ENCODE measurements at places on chromosomes 7 and 10.

GRCh38 chr7:82818171-82818570 is 344.5 kb downstream of the PCLO start:
- no peak for DNase-seq

DNA sequence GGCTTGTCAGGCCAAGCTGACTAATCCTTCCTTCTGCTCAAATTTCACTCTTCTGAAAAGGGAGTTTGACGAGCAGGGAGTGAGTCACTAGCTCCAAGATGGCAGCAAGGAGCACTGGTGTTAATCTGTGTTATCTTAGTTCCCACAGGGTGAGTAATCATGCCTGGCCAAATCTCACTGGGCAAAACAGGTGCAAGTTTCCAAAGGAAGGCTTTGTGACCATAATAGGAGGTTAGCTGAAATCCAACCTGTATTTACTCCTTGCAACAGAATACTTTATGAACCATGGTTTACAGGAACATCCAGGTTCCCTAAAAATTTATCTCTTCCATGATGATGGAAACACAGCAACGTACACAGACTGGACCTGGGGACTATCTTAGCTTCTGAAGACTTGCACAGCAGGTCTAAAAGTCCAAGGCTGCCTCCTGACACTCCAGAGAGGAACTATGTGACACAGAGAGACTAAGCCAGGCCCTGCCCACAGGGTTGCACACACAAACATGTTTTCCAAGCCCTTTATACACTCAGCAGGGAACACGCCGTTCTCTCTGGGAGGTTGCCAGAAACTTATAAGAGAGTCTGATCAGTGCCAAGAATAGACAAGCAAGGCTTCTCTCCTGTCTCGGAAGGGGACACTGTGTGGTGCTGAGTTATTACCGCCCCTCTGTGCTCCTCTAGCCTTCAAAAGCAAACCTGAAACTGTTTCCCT is 46.3 kb downstream of the PDK4 start:
- DNase-seq: no peak

DNA sequence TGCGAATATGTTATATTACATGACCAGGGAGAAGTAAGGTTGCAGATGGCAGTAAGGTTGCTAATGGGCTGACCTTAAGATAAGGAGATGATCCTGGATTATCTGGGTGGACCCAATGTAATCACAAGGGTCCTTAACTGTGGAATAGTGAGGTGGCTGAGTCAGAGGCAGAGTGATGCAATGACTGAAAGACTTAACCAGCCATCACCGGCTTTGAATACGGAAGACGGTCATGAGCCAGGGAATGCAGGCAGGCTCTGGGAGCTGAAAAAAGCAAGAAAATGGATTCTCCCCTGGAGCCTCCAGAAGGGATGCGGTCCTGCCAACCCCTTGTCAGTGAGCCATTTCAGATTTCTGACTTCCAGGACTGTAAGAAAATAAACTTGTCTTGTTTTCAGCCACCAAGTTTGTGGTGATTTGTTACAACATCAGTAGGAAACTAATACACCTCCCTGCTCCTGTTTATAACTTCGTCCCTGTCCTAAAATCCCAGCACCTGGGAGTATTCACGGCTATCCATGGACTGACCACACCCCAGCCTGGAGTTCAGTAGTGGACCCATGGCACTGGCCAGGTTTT is 4.6 kb upstream of the C10orf95 start:
- no peak for DNase-seq

DNA sequence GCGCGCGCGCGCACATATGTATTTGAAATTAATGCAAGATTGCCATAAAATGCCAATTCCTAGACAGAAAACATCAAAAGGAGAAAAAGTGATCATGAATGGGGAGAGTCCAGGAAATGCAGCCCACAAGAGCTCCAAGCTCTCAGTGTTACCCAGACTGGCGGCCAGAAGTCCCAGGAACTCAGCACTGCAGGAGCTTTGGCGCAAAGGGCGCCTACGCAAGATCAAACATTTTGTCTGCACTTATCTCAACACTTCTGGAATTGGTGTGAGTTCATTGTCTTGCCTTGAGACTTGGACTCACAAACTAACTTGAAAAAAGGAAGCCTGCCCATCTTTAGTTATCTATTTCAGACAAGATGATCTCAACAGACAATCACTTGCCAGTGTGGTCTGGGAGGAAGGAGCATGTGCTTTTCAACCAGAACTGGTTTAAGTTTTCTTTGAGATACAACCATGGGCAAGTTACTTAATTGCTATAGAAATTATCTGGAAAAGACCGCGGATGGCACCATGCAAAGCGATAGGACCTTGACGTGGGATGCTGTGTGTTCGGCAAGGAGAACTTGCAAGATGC is 77.2 kb downstream of the KIAA1549 start:
- peak; percentile 45 for DNase-seq

GRCh38 chr7:159084069-159084801 is 60.4 kb downstream of the VIPR2 start:
- peak; percentile 25 for DNase-seq

- peak; percentile 66 for DNase-seq
Observed at GRCh38 chr7:139118805-139119485, 9.4 kb upstream of the ZC3HAV1 start.

GRCh38 chr10:98125940-98126631 is 8.4 kb upstream of the R3HCC1L start:
- no peak for DNase-seq

- no peak for DNase-seq
Observed at GRCh38 chr10:97468162-97468561, 22.2 kb downstream of the ZDHHC16 start.

DNA sequence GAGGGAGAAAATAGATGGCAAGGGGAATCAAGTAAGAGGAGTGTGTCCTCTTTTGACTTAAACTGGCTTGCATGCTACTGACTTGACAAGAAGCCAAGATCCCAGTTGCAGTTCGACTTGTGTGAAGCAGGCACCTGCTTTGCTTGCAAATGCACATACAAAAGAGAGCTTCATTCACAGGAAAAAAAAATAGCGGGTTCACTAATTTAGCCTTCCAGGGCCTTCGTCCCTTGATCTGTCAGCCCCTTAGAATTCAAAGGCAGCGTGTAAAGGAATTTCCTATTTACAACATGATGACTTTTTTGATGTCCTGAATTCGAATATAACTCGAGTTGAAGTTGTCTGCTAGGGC is 192.1 kb downstream of the CELF2 start:
- no peak for DNase-seq

- no peak for DNase-seq
Observed at GRCh38 chr10:63423494-63423893, 42.3 kb downstream of the JMJD1C start.

- no peak for DNase-seq
Observed at GRCh38 chr10:17236468-17237148, 8.6 kb downstream of the VIM start.

GRCh38 chr10:89466599-89467035 is 52.2 kb downstream of the IFIT5 start:
- DNase-seq: no peak

GRCh38 chr10:30346131-30346530 is 2.9 kb downstream of the MTPAP start:
- no peak for DNase-seq

GRCh38 chr7:114889646-114890285 is 32.1 kb upstream of the MDFIC start:
- no peak for DNase-seq

DNA sequence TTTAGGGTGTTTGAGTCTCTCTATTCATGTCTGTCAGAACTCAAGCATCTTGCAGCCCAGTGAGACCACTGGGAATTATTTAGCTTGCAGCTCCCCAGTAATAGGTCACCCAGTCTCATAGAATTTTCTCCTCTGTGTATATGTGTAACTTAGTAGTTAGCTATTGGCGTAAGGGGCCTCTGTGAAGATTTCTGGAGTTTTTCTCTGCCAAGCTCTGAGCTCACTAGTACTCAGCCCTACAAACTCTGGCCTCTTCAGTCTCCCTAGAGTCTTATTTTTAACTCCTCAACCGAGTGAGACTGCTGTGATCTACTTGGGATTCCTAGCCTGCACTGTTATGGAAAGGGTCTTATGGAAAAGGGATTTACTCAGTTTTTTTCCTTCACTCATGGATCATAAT is 90.2 kb downstream of the PPP1R9A start:
- DNase-seq: no peak

- DNase-seq: no peak
Observed at GRCh38 chr7:15764851-15765382, 78.4 kb upstream of the MEOX2 start.

DNA sequence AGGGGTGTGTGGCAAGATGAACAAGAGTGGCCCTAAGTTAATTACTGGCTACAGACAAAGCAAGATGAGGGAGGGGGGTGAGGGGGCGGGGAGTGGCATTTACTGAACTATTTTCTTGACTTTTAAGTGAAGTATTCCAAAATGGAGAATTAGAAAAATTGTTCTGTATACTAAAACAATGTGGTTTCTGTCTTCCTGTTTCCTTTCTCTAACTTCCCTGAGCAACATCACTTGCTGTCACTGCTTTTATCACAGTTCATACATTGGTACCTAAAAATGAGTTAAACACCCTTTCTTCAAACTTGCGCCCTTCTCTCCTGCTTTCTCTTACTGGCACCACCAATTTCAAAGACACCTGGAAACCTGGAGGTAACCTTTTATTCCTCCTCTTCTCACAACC is 21.6 kb downstream of the PDZD8 start:
- no peak for DNase-seq

- DNase-seq: no peak
Observed at GRCh38 chr7:122597277-122597676, 101.6 kb downstream of the RNF133 start.

DNA sequence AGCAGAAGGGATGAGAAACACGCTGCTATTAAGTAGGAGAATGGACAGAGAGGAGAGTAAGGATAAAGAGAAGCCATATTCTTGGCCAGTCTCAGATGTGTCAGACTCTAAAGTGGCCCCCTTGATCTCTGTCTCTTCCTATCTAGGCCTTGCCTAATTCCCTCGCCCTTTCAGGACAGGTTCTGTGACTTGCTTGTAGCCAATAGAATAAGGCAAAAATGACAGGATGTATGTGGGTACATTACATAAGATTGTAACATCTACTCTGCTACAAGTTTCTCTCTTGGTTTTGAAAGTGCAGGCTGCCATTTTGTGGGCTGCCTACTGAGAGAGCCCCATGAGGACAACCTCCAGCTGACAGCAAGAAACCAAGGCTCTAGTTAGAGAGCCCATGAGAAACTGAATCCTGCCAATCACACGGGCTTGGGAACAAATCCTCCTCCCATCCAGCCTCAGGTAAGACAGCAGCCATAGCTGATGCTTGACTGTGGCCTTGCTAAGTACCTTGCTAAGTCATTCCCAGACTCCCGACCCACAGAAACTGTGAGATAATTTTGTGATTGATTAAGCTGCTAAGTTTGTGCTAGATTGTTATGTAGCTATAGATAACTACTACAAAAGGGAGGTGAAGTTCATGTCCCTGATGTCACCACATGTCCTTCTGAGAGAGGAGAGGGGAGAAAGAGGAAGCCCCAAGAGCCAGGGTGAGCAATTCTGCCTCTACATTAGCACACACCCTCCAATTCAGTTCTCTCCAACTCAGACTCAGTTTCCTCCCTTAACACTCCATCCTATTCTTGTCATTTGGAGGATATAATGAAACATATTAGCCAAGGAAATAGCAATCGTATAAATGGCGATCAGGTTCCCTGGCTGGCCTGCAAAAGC is 185.5 kb downstream of the SGMS1 start:
- no peak for DNase-seq

DNA sequence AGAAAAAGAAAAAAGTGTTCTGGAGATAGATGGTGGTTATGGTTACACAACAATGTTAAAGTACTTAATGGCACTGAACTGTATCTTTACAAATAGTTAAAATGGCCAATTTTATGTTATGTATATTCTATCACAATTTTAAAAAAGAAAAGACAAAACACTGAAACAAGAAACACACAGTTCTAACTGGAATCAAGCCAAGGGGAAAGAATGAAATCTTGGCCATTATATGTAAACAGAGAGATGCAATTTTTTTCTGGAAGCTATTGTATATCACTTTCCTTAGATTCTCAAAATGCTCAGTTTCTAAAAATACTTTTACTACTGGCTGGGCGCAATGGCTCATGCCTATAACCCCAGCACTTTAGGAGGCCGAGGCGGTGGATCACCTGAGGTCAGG is 4.1 kb downstream of the COA1 start:
- DNase-seq: no peak

DNA sequence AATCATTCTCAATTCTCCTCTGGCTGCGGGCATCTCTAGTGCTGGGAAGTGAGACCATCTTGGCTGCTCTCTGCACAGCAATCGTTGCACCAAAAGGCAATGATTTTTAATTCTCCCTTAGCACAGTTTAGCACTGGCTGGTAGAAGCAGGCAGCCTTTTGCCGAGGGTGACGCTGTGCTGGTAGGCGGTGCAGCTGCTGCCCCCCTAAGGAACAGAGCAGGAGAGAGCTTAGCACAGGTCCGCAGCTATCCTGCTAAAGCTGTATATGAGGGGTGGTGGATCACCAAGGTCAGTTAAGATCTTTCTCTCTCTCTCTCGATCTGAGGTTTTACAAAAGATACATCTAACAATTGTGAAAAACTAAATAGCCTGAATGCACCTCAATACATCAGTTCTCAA is 390.1 kb downstream of the GATA3 start:
- DNase-seq: peak; percentile 49

GRCh38 chr10:56624082-56624481 is 263.0 kb upstream of the ZWINT start:
- no peak for DNase-seq

- no peak for DNase-seq
Observed at GRCh38 chr10:4590807-4591206, 235.2 kb upstream of the AKR1E2 start.

DNA sequence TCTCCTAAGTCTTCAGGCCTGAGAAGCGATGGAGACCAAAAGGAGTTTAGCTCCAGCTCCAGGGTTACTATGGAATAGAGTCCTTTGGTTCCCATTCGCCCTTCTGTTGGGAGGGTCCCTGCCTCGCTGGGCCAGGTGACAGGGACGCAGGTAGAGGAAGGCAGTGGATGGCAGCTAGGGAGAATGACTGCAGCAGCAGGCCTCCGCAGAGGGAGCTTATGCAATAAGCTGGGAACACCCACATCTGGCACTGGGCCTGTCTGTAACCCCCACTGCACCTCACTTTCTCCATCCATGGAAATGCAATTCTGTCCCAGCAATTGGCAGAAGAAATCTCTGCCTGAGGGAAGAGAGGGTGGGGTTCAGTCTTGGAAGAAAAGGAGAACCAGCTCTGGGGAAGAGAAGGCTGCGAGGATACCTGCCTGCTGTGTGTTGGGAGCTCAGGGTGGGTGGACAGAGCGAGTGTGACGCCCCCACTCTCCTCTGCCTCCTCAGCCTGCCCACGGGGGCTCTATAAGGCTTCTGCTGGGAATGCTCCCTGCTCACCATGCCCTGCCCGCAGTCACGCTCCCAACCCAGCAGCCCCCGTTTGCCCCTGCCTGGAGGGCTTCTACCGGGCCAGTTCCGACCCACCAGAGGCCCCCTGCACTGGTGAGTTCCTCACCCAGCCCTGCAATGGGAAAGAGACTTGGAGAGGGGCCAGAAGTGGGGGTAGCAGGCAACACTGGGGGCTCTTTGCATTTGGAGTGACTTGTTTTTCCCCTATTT is 10.3 kb downstream of the EPHB6 start:
- DNase-seq: no peak

DNA sequence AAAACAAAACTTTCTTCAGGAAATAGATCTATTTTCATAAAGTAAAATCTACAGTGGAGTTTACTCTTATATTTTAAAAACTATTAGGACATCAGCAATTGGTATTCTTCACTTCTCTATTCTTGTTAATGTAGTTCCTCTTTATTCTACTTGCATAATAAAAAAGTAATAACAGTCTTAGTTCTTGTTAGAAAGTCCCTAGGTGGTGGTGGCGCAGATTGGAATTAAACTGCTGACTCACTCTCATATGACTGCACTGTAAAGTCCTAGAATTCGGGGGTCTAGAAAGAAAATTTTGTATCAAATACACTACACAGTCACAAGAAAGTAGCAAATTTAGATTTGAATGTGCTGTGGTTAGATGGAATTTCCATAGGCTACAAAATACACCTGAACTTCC is 44.6 kb upstream of the TES start:
- DNase-seq: no peak
